NCI-H1105 (cell line): ENCODE measurements at places on chromosomes 16 and 17.

- DNase-seq, result no peak
Measured at GRCh38 chr17:74485841-74486240, 19.4 kb downstream of the CD300A start.

DNA sequence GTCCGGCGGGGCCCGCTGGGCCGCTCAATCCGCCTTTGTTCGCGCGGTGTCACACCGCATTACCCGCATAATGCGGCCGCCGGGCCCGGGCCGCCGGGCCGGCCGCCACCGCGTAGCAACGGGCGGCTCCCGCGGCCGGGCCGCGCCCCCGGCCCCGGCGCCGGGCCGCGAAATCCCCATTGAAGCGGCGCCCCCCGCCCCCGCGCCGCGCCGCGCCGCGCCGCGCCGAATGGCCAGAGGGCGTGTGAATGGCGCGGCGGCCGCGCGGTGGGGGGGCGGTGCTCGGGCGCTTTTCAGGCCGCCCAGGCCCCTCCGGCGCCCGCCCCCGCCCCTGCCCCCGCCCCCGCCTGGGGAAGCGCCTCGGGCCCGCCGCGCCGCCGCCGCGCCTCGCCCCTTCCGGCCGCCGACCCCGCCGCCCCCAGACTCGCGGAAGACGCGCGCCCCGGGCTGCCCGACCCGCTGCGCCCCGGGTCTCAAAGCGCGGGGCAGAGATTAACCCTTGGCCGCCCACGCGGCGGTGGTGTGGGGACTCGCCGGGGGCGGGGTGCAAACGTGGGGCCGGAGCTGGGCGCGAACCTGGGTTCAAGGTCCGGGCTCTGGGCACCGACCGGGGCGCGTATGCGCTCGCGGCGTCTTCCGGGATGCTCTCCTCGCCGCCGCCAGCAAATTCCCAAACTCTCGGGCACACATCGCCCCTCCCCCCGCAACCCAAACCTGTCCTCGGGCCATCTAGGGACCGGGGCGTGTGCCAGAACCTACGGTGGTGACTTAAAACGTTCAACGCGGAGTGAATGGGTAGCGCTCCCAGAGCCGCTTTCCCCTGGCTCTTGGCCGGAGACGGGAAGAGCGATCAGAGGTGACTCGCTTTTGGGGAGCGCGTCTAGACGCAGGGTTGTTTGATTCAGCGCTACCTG is 46.7 kb downstream of the WNT3 start:
- no peak for DNase-seq

DNA sequence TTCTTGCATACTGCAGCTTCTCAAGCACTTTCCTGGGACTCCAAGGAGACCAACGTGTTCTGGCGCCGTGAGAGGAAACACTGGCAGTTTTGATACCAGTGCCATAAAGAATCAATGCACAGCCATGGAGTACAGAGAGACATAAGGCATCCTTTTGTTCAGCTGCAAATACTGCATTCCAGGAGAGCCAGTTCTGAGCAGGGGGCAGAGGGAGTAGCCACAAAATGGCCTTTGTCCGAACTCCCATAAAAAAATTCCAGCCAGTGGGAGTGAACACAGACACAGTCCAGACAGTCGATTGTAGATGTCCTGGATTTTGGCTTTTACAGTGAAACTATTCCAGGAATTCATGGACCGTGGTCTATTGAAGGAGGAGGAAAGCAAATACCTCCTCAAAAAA is 36.2 kb upstream of the TEKT3 start:
- no peak for DNase-seq

DNA sequence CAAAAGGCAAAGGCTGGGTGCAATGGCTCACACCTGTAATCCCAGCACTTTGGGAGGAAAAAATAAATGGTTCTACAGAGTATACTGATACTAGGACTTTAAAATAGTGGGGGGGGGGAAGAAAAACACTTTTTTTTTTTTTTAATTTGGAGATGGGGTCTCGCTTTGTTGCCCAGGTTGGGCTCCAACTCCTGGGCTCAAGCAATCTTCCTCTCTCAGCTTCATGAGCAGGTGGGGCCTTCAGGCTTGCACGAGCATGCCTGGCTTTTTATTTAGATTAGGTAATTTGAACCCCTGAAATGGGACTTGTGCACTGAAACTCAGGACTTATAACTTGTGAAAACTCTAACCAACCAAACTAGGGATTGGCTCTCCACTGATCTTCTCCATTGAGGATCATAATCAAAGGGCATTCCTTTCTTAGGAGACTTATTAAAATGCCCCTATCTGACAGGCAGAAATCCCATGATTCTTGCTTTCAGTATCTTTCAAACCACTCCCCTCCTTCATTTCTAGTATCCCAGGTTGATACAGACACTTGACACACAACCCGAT is 16.9 kb downstream of the GRB2 start:
- no peak for DNase-seq

DNA sequence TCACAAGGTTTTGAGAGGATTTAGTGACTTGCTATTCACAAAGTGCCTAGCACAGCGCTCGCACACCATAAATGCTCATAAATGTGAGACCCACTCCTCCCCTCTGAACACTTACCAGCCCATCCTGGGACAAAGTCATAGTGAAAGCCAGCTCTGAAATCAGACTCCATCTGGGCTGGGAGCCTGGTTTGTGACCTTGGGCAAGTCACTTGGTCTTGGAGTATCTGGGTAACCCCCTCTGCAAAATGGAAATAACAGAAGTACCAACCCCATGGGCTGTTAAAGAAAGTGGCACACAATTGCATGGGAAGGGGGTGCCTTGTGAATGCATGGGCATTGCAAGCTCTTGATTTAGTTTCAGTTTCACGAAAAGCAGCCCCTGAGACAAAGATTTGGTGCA is 104.7 kb upstream of the CDH5 start:
- no peak for DNase-seq

GRCh38 chr16:79988721-79989220 is 388.2 kb upstream of the MAF start:
- no peak for DNase-seq

DNA sequence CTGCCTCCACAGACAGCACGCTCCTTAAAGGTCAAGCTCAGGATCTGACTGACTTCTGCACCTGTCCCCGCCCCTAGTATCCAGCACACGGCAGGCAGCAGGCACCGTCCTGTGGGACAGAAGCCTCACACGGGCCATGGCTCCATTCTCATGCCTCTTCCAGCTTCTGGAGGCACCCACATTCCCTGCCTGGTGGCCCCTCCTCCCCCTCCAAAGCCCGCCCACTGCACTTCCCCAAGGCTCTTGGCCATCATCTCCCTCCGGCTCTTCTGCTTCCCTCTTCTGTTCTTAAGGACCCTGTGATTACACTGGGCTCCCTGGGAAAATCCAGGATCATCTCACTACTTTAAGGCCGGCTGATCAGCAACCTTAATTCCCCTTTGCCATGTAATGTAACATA is 3.5 kb downstream of the CANT1 start:
- no peak for DNase-seq

DNA sequence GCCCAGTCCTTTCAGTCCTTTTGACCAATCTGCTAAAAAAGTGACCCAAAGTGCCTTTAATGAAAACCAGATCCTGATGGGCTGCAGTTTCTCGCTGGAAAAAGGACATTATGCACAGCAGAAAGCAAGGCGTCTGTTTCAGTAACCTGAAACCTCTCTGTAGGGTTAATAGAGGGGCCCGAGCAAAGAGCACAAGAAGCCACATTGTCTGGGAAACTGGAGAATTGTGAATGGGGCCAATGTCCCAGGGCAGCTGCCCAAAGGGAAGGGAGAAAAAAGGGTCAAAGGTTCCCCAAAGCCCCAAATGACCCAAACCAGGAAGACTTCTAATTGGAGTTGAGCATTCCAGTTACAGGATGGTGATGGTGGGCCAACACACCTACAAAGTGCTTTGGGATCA is 3.0 kb downstream of the OTOA start:
- DNase-seq, result no peak

DNA sequence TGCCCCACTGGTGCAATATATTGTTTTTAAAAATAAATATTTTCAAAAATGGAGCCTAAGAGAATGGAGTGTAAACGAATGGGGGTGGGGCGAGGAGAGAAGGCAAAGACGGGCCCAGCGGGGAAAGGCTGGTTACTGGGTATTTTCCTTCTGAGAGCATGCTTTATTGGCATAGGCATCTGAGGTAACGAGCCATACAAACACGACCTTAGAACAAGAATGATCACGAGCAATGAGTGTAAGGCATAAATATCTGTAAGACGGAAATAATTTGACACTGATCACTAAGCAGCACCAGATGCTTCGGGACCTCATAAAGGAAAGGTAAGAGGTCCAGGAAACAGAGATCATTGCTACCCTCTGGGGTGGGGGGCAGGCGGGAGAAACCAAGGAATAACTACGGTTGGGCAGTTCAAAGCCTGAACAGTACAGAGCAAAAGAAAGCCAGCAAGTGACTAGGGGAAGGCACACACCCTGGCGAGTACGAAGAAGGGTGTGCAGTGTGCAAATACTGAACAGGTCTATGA is 959 bp downstream of the SSH2 start:
- DNase-seq, result peak; percentile 16

- DNase-seq, result peak; percentile 86
Measured at GRCh38 chr16:49003022-49003421, 278.6 kb downstream of the CBLN1 start.

DNA sequence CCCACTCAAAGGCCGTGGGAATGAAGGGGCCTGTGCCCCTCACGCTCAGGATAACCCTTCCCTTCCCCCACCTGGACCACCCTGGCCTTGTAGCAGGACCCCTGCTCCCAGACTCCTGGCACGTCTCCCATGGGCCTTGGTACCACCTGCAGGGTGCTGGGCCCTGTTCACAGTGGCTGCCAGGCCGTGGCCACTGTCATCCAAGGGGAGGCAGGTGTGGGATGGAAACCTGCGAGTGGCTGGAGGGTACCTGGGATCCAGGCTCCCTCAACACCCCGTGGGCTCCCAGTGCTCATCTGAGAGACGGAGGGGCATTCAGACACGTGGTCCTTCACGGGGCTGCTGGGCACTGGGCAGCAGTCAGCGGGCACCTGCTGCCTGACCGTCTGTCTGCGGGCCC is 75.6 kb upstream of the CIBAR2 start:
- no peak for DNase-seq

- no peak for DNase-seq
Measured at GRCh38 chr17:40316571-40317344, 7.8 kb downstream of the RARA start.

GRCh38 chr17:76830987-76831715 is 37.1 kb upstream of the MGAT5B start:
- no peak for DNase-seq

DNA sequence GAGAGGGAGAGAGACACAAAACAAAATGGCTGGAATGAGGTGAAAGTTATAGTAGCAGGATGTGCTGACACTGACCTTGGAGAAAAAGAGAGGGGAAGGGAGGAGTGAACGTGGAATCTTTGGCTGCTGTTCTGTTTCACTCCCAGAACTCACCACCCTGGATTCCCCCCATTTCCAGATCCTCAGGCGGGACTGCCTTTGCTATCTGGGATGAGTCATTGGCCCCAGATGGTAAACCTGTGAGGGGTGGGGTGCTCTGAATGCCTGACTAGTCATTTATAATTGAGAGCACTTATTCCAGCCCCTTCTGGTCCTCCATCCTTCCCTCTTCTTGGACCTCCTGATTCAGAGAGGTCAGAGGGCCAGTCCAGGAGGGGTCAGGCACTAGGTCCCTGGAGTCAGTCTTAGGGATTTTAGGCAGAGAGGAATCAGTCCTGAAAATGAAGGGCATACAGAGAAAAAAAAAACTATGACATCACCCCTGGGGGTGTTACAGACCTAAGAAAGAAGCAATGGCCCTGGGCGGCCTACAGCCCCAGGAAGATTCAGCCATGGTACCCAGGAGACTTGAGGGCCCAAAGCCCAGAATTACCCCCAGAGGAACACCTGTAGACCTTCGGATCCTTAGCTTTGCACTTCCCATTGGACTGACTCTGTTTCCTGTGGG is 2.2 kb upstream of the ZG16 start:
- DNase-seq, result no peak

DNA sequence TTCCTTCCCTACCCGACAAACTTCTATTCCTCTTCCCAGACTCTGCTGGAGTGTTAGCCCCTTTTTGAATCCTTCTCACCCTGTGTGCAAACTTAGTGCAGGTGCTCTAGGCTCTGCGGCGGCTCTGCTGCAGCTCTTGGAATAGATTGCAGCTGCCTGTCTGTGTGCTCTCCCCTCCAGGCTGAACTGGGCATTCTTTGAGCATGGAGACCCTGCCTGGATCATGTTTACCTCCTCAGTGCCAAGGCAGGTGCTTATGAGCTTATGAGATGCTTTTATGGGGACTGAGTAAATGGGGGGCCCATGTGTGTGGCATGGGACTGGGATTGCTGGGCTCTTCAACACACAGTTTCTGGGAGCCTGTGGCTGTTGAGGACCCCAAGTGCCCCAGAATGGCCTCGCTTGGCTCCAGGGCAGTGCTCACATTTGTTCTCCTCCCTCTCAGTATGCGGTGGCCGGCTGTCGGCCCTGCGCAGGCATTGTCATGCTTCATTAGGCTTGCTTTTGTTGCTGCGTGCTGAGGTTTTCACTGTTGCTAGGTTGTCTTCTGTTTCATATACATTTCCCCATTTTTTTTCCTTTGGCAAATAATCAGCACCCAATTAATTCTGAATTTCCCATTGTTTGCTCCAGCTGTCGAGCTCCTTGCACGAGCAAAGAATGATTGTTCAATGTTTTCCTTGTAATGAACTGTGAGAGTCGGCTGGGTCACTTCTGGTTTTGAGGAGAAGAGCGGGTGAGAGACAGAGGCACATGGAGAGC is 185.5 kb upstream of the NLRP1 start:
- DNase-seq, result peak; percentile 90

DNA sequence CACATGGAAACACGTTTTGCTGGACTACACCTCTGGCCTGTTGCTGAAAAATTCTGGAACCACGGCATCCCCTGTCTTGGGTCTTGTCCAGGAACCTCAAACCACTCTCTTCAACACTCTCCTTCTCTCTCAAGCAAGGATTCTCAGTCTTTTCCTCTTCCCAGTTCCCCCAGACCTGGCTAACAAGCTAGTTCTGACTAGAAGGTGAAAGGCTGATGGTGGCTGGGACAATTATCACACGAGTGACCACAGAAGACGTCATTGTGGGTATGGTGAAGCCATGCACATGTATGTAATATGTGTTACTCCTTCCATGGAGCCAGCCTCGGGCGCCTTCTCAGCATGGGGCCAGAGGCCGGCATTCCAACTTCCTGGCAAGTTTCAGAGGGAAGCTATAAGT is 123.0 kb downstream of the CDYL2 start:
- DNase-seq, result no peak

GRCh38 chr17:81455387-81455786 is 57.2 kb downstream of the ACTG1 start:
- DNase-seq, result no peak

DNA sequence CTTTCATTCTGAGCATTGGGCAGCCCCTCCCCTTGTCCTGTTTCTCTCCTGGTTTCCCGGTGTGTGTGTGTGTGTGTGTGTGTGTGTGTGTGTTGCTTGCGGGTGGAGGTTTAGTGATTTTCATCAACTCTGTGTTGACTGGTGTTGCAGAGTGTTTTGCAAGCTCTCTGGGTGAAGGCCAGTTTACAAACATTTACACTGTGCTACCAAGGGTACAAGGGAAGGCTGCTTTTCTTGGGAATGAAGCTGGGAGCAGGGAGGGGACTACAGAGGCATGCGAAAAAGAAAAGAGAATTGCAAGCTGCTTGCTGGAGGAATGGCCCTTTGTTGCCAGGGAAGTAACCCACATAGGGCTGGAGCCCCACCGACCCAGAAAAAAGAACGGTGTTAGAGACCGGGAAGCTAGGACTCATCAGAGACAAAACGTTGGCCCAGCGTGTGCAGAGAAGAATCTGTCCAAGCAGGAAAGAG is 29.6 kb downstream of the HS3ST3B1 start:
- no peak for DNase-seq

- no peak for DNase-seq
Measured at GRCh38 chr16:49674990-49675389, 180.9 kb downstream of the ZNF423 start.
